ENCODE measurements at places on chromosomes 16 and 17.

GRCh38 chr17:51028176-51028863 is 92.3 kb downstream of the SPAG9 start:
- no peak for DNase-seq

DNA sequence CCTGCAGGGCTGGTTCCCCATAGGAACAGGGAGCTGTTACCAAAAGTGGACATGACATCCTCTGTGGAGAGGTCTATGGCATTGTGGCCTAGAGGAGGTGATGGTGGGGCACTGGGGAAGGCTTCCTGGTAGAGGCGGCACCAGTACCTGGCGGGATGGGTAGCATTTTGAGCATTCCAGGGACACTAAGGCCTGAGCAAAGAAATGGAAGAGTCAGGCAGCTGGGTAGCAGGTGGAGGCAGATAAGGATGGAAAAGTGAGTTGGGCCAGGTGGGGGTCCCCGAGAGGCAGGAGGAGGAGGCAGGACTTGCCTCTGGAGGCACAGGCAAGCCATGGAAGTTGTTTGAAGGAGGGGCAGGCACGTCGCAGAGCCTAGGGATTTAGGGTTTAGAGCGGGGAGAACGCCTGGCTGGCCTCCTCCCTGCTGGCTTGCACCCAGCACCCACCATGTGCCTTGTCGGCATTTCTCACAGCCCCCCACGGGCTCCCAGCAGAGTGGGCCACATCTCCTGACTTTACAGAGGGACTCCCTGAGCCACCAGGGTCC is 5.1 kb upstream of the ADCY7 start:
- no peak for DNase-seq

- DNase-seq = no peak
Observed at GRCh38 chr17:29723278-29724047, 100.8 kb upstream of the CORO6 start.

- DNase-seq = no peak
Observed at GRCh38 chr16:1026784-1027500, 45.4 kb downstream of the SOX8 start.

DNA sequence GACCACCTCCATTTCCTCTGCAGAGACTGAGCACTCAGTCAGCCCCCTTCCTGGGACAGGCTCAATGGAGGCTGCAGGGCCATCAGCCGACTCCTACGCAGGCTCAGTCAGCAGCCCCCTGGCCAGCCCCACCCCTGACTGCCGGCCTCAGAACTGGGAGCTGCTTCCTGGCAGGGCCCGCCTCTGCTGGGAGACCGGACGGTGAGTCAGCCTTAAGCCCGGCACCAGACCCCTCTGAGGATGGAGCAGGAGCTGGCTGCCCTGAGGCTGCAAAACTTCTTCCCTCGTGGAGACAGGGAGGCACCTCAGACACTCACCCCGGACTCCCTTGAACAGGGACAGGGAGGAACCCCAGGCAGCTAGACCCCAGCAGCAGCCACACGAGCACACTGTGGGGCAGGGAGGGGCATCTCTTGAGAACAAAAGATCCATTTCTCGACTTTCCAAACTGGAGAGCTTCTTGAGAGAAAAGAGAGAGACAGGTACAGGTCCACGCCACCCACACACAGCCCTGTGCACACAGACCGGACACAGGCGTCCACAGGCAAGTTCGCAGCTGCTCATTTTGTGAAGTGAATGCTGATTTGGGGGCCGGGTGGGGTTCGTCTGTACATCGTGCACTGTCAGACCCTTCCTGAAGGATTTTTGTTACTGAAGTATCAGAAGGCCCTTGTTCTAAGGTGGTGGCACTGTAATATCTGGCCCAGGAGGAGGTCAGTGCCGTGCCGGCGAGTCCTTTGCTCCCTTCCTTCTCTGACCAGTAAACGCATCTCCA is 1.3 kb upstream of the TUBB3 start:
- no peak for DNase-seq

Data from activated CD8-positive, alpha-beta memory T cell treated with anti-CD3 and anti-CD28 coated beads for 48 hours (primary cell).